ENCODE measurements at places on chromosomes 11 and 22.
A peak's percentile ranks its signal among the peaks of the same experiment; 100 is the strongest.

DNA sequence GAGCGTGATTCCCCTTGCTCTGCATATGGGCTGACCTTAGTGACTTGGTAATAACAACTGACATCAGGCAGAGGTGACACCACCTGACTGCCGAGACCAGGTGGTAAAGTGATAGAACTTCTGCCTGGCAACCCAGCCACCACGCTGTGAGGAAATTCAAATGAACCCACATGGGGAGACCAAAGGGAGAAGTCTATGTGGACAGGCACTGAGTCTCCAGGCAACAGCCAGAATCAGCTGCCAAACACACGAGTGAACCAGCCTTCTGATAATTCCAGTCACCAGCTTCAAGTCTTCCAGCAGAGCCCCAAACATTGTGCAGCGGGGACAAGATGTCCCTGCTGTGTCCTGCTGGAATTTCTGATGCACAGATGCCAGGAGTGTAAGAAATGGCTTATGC, 29.7 kb downstream of the SPATA19 start:
- peak; percentile 52 for DNase-seq

- DNase-seq: no peak
Observed at GRCh38 chr22:18987765-18988164, 51.7 kb upstream of the PRODH start.

- DNase-seq: no peak
Observed at GRCh38 chr22:50674130-50674500, 1.5 kb downstream of the SHANK3 start.

- no peak for DNase-seq
Observed at GRCh38 chr11:92830377-92831155, 138.9 kb upstream of the MTNR1B start.

GRCh38 chr11:118602331-118602730, 5.1 kb upstream of the PHLDB1 start:
- peak; percentile 59 for DNase-seq

DNA sequence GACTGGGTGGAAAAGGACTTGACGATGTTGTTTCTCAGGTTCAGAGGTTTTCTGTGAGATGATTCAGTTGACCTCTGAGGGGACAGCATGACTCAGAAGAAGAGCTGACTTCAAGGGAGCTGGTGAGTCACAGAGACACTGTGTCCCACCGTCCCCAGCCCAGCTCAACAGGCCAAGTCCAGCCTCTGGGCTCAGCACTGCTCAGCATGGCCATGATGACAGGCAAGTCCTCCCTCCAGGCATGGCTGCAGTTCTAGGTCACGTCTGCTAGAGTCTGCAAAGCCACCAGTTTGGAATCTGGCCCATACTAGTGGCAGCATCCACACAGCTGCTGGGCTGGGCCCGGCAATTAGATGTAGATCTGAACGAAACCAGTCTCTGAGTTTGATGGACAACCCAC, 12.9 kb downstream of the TRIM29 start:
- no peak for DNase-seq

Measured in left ventricle myocardium superior (tissue), 1 donor.